Fibroblast of skin of scalp (primary cell): ENCODE measurements at places on chromosomes 7 and 10.

- no peak for DNase-seq
Measured at GRCh38 chr7:30660331-30661255, 21.7 kb downstream of the CRHR2 start.

DNA sequence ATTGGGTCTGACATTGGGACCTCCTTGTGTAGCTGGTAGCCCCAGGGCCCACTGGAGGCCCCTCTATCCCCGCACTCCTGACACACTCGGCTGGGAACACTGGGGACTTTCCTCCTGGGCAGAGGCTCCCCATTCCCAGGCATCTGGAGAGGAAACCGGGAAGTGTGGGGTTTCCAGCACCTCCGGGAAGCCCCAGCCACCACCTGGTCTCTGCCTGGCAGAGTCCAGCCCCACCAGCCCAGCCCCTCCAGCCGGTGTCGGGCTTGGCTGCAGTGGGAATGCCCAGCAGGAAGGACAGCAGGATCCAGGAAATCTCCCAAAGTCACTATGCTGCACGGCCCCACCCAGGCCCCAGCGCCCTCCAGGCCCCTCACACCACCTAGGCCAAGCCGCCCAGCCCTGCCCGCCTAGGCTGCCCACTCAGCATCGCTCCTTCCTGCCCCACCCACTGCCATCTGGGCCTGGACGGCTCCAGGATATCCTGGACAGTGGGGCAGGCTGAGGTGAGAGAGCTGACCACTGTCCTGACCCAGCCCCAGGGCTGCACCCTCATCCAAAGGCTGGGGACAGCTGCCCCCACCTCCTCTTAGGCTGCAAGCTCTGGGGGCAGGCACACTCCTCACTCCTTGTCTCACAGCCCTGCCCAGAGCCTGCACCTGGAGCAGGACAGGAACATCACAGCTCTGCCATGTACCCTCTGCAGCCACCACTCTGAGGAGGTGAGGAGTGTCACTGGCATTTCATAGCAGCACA is 11.8 kb downstream of the RASGEF1A start:
- no peak for DNase-seq

DNA sequence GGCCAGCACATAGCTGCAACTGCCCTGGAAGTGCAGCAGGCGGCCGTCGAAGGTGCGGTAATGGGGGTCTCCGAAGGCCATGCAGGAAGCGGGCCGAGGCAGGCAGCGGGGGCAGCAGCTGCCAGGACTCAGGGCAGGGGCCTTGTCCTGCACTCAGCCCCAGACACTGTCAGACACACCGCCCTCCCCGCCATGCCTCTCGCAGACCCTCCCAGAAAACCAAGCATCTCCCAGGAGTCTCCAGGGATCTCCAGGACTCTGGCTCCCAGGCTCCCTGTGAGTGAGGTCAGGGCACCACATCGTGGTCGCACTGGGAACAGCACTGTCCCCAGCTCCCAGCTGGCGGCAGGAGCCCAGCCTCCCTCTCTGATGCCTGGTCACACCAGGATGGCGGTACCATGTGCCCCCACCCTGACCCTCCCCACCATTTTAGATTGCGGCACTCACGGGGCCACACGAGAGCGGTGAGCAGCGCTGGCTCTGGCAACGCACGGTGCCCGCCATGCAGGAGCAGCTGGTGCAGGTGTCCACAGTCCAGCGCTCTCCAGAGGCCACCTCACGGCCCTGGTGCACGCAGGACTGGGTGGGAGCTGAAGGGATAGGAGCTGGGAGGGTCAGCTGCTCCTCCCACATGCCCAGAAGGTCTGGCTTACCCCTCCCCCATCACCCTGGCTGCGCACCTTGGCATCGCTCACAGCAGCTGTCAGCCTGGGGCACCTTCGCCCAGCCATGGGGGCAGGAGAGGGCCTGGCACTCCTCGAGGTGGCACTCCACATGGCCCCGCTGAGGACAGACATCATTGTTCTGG is 17.5 kb downstream of the ATP6V1F start:
- DNase-seq = peak; percentile 71

DNA sequence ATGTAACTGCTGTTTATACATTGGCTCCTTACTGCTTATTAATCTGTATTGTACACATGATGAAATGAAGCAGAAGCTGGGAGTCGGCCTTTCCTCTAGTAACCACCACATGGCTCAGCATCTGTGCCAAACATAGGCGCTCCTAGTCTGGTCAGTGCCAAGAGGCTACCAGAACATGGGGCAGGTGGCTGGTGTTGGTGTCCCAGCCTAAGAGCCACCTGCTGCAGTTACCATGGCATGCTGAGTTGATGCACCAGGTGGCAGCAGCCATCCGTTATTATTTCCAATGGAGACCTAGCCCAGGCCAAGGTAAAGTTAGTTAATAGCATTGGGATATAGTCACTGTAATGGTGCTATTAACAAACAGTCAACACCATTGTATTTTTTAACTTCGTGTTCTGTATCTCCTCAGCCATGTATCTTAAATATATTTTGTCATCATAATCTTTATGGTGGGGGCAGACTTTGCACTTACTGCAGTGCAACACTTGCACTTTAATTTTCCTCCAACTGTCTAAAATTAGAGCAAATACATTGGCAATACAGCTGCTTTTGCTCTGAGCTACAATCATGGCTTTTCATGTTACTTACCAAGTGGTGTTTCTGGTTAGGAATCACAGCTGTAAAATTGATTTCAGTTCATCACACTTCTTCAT is 33.1 kb downstream of the HBP1 start:
- DNase-seq = peak; percentile 28

GRCh38 chr10:131846240-131847101 is 54.3 kb upstream of the PPP2R2D start:
- no peak for DNase-seq

GRCh38 chr10:571166-571565 is 118.3 kb downstream of the DIP2C start:
- DNase-seq = no peak

GRCh38 chr7:31476941-31477677 is 36.8 kb upstream of the ITPRID1 start:
- no peak for DNase-seq

GRCh38 chr10:133237588-133238465 is at the start of gene VENTX:
Gene VENTX (plus strand): TSS chr10:133237855. CDS start chr10:133237915, 60 bp downstream.
- no peak for DNase-seq
